ENCODE measurements at places on chromosomes 12 and 14. TPM values are rescaled to one million over a fixed set of nuclear protein-coding genes. Genes with fewer than 3 reads are reported as not detected.

- peak; percentile 67 for DNase-seq
Measured at GRCh38 chr12:54032627-54033100, at the start of gene HOXC5. TSS of gene HOXC5 (plus strand) at chr12:54033050. CDS start at chr12:54033123, 73 bp downstream.

GRCh38 chr14:90088176-90088575, 26.4 kb downstream of the KCNK13 start:
- DNase-seq: no peak

DNA sequence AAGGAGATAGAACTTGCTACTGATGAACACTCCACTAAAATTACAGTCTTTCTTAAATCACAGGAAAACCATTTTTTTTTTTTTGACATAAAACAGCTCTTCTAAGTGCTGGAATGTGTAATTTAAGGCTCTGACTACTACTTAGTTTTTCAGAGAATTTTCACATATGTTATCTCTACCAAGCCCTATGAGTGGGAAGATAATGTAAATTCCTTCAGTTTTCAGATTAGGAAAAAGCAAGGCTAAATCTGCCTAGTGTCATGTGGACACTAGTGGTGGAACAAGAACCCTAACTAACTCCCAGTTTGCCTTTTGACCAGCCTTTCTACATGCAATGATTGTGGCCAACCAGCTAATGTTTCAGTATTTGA, 37.3 kb upstream of the CSRP2 start:
- no peak for DNase-seq

HAL gene
- 0.69 TPM for total RNA-seq

Data from activated CD4-positive, alpha-beta T cell treated with anti-CD3 and anti-CD28 coated beads, Interleukin-2, amount 10 ng/mL, durations not matched to agents 7 days and 5 days (primary cell).